Activated naive CD4-positive, alpha-beta T cell treated with anti-CD3 and anti-CD28 coated beads, Interleukin-2, amount 50 U/mL, for 72 hours (primary cell): ENCODE measurements at places on chromosomes 6 and 20.

- no peak for DNase-seq
These were observed 143.4 kb downstream of the BCKDHB start for GRCh38 chr6:80249897-80250296.

DNA sequence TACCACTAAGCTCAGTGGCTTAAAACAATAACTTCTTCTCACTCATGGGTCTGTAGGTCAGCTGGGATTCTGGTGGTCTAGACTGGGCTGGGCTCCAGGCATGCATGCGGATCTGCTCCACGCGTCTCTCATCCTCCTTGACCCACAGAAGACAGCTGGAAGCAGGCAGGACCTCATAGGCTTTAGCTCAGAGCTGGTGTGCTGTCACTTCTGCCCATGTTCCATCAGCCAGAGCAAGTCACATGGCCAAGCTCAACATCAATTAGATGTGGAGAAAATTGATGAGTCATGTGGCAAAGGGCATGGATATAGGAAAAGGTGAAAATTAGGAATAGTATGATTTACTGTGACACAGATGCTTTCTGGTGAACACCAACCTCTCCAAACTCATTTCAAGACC lies 57.4 kb upstream of the PSMF1 start:
- DNase-seq, result no peak

DNA sequence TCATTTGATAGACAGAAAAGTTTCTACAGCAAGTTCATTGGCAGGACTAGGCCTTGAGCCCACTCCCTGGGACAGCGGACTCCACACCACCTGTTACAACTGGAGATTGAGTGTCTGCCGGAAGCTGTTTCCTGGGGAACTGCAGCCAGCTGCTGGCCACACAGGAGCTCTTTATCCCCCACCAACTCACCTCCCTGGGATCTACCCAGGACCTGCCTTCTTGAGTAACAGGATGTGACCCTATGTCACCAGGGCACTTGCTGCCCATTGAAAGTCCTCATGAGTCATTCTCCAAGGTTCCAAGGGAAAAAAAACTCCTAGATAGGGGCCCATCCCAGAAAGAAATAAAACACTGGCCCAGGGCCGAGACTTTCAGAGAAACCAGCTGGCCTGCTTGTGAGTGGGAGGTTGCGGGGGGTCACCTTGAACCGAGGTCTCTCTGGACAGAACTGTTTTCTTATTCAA lies 37.4 kb upstream of the SLC9A8 start:
- no peak for DNase-seq

- DNase-seq, result no peak
These were observed 68.0 kb upstream of the INSM1 start for GRCh38 chr20:20299904-20300303.

GRCh38 chr6:128452713-128453112 lies 67.7 kb downstream of the PTPRK start:
- no peak for DNase-seq
